GM03348 (cell line): ENCODE measurements at places on chromosomes 2 and 18.

- DNase-seq: no peak
These were observed 60.4 kb upstream of the SLC1A4 start for GRCh38 chr2:64928813-64929212.

DNA sequence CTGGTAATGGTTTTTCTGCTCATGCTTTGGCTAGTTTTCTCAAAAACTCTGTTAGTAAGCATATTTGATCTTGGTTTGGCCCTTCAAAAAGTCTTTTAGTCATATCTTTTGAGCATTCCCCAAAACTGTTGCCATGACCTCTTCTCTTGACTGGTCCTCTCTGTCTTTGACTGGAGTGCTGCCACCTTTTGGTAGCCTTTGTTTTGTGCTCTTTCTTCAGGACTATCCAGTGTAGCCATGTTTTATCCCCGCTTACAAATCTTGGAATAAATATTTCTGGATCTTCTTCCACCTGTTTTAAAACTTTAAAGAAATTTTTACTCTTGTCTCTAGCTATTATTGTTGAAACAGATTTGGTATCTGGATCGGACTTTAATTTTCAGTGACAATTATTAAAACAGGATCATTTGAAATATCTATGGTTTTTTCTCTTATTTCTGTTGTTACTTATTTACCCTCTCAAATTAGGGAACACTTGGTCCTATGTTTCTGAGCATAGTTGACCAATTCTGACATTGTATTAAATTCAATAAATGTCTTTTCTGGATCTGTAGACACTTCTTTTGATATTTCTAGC lies 965 bp upstream of the ELOA2 start:
- DNase-seq: peak; percentile 60

DNA sequence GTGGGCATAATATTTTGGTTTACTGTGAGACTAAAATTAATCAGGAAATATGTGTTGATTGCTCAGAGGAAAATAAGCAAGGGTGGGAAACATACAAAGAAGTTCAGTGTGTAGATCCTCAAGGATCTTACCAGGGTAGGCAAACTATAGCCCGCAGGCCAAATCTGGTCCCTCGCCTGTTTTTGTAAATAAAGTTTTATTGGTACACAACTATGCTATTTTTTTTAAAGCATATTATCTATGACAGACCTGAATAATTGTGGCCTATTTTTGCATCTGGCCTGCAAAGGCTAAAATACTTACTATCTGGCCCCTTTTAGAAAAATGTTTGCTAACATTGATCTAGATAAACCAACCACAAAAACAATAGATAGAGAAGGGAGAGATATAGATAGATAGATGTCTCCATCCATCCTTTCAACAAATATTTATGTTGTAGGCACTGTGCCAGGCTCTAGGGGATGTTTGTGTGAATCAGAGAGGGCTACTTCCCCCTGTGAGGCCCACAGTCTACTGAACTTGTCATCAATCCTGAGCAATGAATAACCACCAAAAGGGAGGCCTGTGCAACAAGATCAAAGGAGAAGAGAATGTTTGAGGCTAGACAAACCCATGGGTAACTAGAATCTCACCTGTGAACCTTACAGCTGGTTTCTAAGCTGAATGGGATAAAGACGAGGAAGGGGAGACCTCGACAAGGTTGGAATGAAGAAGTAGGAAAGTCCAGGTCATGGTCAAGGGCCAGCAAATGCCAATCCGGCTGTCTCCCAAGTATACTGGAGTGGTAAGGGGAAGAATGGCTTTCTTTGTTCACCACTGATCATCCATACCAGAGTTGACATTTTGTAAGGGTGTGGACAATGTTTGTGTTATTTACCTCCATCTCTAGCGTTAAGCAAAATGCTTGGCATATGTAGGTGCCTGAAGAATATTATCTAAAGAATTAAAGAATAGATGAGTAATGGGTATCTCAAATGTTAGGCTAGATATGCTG lies 23.6 kb downstream of the ALPK2 start:
- no peak for DNase-seq

DNA sequence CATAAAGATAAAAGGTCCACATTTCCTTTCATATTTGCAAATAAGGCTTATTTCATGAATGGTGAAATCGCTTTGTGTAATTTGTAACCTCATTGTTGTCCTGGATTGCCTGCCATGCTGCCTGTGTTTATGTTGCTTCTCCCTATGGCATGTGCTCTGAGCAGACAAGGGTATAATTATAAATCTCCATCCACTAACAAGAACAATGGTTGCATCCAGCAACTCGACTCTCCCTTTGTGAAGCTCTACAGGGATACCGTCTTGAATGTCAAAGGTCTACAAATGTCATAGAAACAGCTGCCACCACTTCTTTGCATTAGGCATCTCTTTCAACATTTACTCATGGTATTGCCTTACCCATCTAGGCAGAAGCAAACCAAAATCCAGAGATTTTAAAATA lies 209.6 kb downstream of the SLC8A1 start:
- no peak for DNase-seq

GRCh38 chr2:197359859-197360258 lies 49.3 kb upstream of the ANKRD44 start:
- no peak for DNase-seq

DNA sequence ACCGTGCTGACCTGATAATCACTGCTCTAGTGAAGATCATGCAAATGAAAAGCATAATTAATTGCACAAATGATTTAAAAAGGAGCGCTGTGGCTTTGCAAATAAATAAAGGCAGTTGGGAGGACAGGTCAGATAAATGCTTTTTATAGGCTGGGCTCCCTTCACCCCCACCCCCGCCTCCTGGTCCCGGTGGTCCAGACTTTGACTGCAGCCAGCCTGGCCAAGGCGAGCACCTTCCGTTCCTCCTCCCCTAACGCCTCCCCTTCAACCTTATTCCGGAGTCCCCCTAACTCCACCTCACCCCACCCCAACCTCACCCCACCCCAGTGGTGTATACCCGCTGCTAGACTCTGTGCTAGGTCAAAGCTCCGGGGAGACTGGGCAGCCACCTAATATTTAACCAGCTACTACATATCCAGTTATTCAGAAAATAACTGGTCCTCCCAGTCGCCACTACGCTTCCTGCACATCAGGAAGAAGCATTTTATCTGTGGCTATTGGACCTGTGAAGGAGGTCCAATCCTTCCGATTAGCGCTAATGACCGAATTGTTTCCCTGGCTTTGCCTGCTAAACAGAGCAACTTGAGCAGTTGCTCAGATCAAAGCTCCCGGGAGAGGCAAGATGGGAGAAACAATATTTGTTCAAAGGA lies 3.7 kb upstream of the SP9 start:
- no peak for DNase-seq

DNA sequence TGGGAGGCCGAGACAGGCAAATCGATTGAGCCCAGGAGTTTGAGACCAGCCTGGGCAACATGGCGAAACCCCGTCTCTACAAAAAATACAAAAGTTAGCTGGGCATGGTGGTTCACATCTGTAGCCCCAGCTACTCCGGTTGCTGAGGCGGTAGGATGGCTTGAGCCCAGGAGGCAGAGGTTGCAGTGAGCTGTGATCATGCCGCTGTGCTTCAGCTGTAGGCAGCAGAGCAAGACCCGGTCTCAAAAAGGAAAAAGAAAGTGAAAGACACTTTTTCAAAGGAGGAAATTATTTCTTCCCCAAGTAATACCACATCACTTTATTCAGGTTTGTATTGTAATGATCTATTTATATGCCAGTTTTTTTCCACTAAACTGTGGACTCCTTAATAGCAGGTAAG lies 35.7 kb upstream of the TAF4B start:
- no peak for DNase-seq

GRCh38 chr2:109136542-109136941 lies 7.5 kb downstream of the SH3RF3 start:
- no peak for DNase-seq

DNA sequence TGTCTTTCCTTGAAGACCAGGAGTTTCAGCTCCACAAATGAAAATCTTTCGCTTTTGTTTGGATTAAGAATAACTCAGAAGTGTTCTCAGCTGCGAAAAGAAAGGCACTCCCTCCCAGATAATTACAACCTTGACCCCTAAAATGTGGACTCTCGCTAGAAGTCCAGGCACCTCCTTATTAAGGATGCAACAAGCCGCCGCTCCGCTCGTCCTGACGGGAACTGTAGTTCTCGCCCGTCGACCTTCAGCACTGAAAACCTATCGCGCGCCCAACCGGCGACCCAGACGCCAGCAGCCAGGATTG lies 559 bp downstream of the IMMT start:
- no peak for DNase-seq

DNA sequence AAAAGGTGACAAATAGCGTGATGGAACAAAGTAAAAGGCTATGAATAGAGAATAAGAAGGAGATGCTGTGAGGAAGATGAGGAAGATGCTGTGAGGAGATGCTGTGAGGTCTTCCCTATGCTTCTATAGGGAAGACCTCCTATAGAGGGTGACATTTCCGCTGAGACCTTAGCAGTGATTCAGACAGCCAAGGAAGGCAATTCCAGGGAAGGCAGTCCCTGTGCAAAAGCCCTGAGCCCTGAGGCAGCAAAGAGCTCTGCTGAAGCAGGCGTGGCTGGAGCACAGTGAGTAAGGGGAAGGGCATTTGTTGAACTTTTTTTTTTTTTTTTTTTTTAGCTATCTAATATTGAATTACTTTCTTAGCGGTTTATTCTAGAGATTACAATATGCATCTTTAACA lies 142.7 kb upstream of the FOSL2 start:
- DNase-seq: peak; percentile 50

GRCh38 chr2:95159690-95160449 lies at the start of gene ZNF514:
ZNF514 (minus strand) TSS chr2:95159848; CDS start chr2:95153253, 6,595 bp downstream.
- peak; percentile 95 for DNase-seq

GRCh38 chr2:114717049-114717448 lies 274.6 kb downstream of the DPP10 start:
- no peak for DNase-seq

DNA sequence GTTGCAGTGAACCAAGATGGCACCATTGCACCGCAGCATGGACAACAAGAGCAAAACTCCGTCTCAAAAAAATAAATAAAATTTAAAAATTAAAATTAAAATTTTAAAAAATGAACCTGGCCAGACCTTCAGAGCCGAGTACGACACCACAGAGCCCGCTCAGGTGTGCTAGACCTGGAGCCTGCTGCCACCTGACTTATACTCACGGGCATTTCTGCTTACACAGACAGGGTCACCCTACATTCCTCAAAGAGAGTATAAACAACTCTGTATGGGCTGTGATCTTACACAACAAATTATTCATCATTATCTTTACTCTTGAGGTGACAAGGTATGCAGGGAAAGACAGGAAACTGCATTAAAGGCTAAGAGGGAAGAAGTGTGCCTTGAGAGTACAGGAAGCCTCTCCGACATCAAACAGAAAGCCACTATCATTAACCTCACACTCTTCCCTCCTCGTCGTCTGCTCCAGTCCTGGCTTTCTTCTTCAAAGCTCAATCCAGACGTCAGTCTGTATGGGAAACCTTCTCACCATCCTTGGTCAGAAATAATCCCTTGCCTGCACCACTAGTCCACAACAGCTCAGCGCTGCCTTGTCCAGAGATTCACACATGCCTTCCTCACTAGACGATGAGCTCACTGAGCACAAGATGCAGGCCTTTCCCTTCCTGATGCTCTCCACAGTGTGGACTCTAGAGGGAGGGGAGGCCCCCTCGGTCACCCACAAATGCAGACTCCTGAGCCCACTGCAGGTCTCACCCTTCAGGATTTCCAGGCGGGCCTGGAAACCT lies 56.2 kb downstream of the UXS1 start:
- DNase-seq: no peak

GRCh38 chr2:76870581-76870980 lies 651.6 kb downstream of the LRRTM4 start:
- DNase-seq: no peak

DNA sequence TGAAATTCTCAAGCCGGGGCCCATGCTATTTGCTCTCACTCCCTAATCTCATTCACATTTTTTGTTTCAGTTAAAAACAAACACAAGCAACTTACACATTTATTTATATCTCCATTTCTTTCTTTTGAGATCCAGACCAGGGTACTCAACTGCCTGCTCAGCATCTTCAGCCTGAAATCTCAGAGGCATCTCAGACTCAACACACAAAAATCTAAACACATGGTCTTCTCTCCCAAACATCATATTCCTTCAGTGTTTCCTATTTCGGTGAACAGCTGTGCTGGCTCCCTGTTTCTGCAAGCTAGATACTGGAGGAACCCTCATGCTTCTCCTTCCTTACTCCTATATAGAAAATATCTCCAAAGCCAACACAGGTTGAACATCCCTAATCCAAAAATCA lies 11.3 kb upstream of the RTTN start:
- no peak for DNase-seq

GRCh38 chr18:24372279-24372872 lies 25.2 kb downstream of the OSBPL1A start:
- DNase-seq: no peak

- no peak for DNase-seq
These were observed 96.2 kb downstream of the RAD51AP2 start for GRCh38 chr2:17422061-17422460.

DNA sequence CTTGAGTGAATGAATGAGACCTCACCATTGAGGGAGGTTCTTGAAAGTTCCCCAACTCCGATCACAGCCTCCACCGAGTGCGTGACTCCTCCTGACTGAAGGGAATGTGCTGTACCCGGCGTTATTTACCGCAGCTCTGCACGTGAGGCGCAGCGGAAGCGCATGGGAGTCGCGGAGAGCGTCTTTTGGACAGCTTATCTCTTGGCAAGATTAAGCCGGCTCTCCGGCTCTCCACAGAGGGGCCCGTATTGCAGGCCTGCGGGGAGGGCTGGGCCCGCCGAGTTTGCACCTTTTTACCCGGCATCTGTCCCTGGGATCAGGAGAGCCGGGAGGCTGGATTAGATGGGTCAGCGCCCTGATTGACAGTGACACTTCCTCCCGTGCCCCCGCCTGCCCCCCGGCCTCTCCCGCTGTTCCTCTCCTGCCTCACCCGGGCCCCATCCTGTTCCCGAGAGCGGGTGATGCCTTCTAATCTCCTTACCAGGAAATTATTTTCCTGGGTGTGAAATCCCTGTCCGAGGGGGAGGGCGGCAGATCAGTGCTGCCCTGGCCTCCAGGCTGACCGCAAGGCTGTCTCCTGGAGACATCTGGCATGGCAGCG lies 176.3 kb downstream of the INHBB start:
- no peak for DNase-seq

- DNase-seq: no peak
These were observed 325.3 kb upstream of the MEX3C start for GRCh38 chr18:51522821-51523220.

- peak; percentile 42 for DNase-seq
These were observed 90.5 kb upstream of the TACR1 start for GRCh38 chr2:75289771-75290170.

DNA sequence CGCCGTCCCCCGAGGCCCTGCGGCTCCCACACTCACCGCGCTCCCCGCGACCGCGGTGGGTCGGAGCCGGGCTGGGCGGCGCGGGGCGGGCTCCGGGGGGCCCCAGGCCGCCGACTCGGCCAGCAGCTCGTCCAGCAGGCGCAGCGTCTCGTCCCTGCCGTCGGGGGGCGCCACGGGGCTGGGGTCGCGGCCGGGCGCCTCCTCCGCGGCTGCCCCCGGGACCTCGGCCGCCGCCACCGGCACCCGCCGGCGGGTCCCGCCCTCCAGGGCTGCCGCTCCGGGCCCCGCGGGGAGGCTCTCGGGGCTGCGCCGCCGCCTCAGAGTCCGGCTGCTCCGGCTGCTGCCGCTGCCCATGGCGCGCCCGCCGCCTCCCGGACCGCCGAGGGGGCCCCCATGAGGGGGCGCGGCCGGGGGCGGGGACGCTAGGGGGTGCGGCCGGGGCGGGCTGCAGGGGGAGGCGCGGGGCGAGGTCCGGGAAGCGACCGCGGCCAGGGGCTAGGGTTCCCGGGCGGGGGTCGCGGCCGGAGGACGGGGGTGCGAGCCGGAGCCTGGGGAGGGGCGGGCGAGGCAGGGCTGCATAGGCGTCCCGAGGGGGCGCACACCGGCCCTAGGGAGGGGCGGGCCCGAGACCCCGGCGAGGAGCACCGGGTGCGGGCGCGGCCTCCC lies at the start of gene CYS1:
Gene CYS1 (minus strand): TSS at position 542 of the 666 bp plus-strand sequence. CDS start 188 bp downstream, at position 354.
- DNase-seq: peak; percentile 83

GRCh38 chr2:203177361-203177760 lies 61.5 kb upstream of the CYP20A1 start:
- DNase-seq: no peak
